Stimulated activated CD8-positive, alpha-beta memory T cell treated with anti-CD3 and anti-CD28 coated beads, Interleukin-7, amount 100 ng/mL, for 1 hour (primary cell): ENCODE measurements at places on chromosomes 2 and 18.

- no peak for DNase-seq
These were observed 11.2 kb upstream of the ENOSF1 start for GRCh38 chr18:723541-724080.

DNA sequence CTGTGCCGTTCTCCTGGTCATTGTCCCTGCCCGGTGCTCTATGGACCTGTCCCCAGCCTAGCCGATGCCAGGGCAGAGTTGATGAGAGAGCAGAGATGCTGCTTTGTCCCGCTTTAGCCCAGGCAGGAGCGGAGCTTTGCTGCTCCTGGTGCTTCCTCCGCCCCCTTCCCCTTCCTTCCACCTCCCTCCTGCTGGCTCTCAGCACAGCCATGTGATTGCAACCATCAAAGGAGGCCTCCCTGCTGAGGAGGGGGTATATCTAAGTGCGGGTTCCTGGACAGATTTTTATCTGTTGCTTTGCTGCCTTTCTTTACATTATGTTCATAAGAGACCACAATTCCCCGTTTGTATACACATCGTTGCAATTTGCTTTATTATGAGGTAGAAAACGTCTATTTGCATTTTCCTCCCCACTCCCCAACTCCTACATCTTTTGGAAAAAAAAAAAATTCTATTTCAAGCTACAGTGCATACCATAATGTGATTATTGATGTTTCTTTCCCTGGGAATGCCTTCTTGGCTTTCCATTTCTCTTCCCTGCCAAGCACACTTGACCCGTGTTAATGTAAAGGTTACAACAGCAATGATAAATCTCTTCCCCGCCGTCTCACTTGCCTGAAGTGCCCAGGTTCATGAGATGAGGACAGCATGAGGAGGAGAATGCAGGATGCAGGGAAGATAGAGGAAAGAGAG, 25.4 kb downstream of the ALPK2 start:
- DNase-seq = no peak

DNA sequence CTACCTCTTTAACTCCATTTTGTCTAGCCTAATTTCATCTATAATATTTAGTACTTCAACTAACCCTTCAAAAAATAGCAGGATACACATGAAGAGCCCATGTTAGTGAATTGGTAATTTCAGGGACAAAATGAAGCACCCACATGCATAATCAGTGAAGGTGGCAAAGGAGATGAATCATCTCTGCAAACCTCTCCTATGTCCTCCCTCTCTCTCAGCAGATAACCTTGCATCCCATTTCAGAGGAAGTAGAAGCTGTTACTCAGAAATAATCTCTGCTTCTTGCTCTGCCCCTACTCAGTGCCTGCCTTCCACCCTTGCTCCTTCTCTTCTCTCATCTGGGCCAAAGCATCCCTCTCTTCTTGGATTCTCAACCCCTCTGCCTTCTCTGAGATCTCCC, 60.2 kb upstream of the CAVIN2 start:
- DNase-seq = no peak

GRCh38 chr2:6538607-6539006, 327.1 kb downstream of the CMPK2 start:
- no peak for DNase-seq

- DNase-seq = no peak
These were observed 414.6 kb upstream of the TRIB2 start for GRCh38 chr2:12302140-12302539.

- no peak for DNase-seq
These were observed 97.6 kb downstream of the C1D start for GRCh38 chr2:67965246-67965645.

GRCh38 chr18:14917311-14917710, 169.3 kb downstream of the ANKRD30B start:
- DNase-seq = no peak

GRCh38 chr2:233829193-233830110, 24.9 kb downstream of the HJURP start:
- DNase-seq = no peak

DNA sequence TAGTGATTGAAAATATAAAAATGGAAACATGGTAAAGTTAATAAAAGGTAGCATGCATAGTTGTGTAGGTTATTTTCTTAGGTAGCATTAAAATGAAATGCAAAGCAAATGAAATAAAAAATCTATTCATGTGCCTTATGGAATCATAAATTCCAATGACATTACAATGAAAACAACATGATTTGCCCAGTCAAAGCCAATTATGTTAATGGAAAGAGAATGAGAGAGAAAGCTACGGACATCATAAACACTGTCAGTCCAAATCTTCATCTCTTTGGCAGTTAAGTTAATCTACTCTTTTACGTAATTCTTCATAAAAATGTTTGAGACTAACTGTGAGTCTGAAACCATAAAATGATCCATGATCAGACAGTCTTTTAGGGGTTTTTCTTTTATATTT, 636.7 kb upstream of the SYT4 start:
- DNase-seq = no peak

- DNase-seq = no peak
These were observed 146.9 kb downstream of the MEMO1 start for GRCh38 chr2:31863867-31864266.

- DNase-seq = no peak
These were observed 188.4 kb downstream of the KCNS3 start for GRCh38 chr2:18066894-18067293.

DNA sequence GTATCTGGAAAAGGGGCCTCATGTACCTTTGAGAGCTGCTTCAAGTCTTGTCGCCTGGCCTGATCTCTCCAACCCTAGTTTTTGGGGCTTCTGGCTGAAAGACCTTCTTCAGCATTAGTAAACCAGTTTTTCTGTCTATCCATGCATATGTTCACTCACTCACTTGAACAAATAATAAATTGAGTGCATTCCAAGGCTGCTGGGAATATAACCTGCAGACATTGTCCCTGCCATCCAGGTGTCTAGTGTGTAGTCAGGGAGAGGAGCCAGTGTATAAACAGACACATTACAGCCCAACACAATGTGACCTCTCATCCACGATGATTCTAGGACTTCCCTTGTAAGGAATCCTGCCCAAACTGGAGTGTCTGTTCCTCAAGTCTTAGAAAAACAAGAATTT, 262.1 kb downstream of the PRKCE start:
- DNase-seq = no peak

DNA sequence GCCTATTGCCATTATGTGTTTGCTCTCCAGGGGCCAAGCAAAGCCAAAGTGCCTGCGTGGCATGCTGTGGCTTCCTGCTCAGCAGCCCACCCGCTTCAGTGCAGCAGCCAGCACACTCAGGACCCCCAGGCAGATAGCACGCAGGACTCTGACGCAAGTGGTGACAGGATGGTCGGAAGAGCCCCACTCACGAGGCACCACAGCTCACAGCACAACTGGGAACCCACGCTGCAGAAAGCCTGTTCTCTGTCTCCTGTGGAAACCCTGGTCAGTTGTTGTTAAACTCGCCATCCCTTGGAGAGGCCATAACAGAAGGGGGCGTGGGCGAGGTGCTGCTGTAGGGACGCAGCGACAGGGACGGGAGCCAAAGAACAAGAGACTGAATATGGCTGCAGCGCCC, 76.4 kb downstream of the HDAC4 start:
- DNase-seq = no peak

DNA sequence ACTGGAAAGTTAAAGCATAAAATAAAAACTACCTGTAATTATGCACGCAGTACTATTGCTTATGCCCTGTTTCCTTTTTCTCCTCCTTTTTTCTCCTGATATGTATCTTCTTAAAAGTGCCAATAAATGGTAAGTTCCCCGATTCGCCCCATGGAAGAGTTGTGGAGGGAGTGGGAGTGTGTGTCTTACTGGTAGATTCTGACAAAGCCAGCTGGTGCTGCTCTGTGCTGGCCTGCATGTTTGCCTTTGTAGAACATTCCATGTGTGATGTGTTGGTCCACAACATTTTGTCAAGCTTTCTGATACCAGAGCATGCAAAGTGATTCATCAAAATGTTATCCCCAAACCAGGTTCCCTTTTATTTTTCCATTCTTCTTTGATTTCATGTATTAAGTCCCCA, 356.9 kb upstream of the RAB12 start:
- DNase-seq = no peak

- DNase-seq = no peak
These were observed 743.1 kb upstream of the HS6ST1 start for GRCh38 chr2:129061769-129062121.

GRCh38 chr2:233343171-233343705, 11.1 kb upstream of the DGKD start:
- no peak for DNase-seq

DNA sequence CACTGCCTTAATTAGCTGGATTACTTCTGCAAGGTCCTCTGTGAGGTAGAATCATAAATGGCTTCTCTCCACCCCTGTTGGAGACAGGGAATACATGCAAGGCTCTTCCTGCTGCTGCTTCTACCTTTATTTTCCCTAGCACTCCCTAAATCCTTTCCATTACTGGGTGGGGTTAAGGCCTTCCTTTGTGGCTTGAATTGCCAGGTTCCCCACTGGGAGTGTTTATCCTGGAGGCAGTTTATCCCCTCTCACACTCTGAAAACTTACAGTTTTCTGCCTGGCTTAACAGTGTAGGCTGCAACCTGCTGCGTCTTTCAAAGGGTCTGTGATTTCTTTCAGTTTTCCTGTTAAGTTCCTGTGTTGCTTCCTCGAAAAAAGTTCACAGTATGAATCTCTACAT, 1062.3 kb upstream of the CRIM1 start:
- no peak for DNase-seq

GRCh38 chr2:198371921-198372543, 567.6 kb downstream of the PLCL1 start:
- DNase-seq = no peak

DNA sequence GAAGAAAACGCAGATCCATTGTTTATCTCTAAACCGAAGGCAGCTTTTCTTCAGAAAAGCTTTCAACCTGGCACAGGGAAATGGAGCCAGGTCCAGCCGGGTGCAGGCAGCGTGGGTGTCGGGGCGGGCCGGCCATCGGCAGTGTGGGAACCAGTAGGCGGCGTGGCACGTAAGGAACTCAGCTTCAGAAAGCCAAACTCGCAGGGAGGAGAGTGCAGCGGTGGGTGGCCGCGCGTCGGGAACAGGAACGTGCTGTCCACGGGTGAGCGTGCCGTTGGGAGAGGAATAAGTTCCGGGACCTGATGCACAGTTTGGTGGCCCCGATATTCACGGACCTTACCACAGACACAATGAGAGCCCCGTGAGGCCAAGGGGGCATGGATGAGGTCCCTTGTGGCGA, 270.4 kb downstream of the TWIST2 start:
- no peak for DNase-seq

GRCh38 chr18:32742579-32742978, 30.2 kb downstream of the KLHL14 start:
- no peak for DNase-seq

DNA sequence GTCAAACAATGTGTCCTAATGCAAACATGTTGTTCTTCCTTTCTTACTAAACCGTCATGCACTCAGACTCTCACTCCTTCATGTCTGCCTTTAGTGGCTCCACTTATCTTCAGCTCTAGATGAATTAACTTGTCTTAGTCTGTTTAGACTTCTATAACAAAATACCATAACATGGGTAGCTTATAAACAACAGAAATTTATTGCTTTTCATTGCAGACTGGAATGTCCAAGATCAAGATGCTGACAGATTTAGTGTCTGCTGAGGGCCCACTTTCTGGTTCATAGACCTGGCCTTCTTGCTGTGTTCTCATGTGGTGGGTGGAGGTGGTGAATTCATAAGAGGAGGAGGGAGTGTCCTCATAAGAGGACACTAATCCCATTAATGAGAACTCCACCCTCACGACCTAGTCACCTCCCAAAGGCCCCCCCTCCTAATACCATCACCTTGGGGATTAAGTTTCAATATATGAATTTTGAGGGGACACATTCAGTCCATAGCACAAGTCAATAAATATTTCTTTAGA, 32.3 kb downstream of the RALBP1 start:
- no peak for DNase-seq

DNA sequence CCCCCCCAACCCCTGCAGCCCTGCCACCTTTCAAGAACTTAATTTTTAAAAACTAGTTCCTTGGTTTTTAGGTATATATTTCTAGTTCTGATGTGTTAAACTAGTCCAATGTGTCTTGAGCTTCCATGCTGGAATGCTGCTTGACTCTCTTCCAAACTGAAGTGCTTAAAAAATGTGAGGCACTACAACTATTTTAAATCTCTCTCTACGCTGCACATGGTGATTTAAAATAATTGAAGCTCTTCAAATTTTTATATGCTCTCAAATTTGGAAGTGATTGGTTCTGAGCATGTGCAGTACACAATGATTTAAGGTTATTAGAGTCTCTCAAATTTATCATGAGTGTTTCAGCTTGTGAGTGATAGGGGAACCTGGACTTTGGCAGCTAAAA, 192.6 kb upstream of the ZEB2 start:
- no peak for DNase-seq

DNA sequence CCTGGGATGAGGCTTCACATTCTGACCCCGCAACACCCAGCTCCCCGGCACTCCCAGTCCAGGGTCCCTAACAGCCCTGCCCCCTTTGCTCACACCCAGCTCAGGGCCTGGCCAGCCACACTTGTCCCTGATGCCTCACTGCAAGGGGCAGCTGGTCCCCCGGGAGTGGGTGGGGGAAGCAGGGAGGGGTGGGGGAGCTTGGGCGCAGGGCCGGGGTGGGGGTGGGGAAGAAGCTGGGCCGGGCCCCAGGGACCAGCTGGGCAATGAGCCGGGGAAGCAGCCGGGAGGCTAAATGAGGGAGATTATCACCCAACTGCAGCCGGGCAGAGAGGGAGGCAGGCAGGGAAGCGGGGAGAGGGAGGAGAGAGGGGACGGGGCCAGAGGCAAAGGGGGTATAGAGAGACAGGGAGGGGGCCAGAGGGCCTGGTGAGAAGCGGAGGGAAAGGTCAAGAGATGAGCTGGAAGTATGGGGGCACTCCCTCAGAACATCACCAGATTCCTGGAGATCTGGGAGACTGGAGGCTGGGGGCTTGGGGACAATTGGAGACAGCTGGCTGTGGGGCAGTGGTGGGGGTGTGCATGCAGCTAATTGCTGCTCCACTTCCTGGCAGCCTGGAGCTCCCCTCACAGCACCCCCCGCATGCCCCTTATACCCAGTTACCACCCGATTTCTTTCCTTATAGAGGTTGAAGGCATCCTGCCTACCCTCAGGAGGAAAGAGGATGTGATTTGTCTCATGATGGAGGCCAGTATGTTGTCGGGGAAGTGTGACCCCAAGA, 2.5 kb upstream of the ASIC4 start:
- no peak for DNase-seq

- no peak for DNase-seq
These were observed 18.5 kb downstream of the TRAF3IP1 start for GRCh38 chr2:238338710-238339394.

DNA sequence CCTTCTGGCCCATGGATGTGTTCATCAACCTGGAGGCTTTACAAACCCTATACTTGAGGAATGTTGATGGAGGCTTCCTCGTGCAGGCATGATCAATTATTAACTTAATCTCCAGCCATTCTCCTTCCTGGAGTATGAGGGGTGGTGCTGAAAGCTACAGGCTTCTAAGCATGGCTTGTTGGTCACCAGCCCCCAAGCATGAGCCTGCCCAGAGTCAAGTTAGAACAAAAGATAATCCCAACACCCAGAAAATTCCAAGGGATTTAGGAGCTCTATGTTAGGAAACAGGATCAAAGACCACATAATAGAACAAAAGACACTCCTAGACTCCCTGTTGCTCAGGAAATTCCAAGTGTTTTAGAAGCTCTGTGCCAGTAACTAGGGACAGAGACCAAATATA, 63.1 kb downstream of the FAM171B start:
- DNase-seq = no peak
